ENCODE measurements at places on chromosomes 1 and 21.

DNA sequence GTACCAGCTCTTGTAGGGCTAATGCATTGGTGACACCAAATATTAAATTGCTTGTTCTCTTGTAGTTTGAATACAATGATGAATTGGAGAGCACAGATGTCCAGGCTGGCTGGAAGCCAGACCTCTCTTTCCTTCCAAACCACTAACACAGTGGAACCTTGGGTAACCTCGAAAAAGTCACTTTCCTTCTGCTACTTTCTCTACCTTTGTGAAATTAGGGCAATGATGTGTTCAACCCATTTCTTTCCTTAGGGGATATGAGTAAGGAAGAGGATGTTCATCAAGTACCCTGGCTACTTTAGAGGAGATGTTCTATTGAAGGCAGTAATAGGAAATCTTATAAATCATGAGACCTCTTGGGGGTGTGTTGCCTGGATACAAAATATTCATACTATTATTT, 55.7 kb downstream of the XCL2 start:
- DNase-seq: no peak

GRCh38 chr1:202835548-202836072, 24.9 kb downstream of the PCAT6 start:
- no peak for DNase-seq

- DNase-seq: peak; percentile 63
These were observed 61.0 kb downstream of the IER5 start for GRCh38 chr1:181149326-181150125.

GRCh38 chr1:25006770-25007169, 76.7 kb upstream of the RUNX3 start:
- DNase-seq: no peak

- no peak for DNase-seq
These were observed 80.8 kb downstream of the DMRTB1 start for GRCh38 chr1:53539711-53540603.

GRCh38 chr1:222165629-222166028, 382.3 kb downstream of the HHIPL2 start:
- no peak for DNase-seq

- no peak for DNase-seq
These were observed 13.8 kb downstream of the RGS4 start for GRCh38 chr1:163082971-163083370.
